ENCODE measurements at places on chromosomes 1 and 21. TPM values are rescaled to one million over a fixed set of nuclear protein-coding genes. Genes with fewer than 3 reads are reported as not detected.

DNA sequence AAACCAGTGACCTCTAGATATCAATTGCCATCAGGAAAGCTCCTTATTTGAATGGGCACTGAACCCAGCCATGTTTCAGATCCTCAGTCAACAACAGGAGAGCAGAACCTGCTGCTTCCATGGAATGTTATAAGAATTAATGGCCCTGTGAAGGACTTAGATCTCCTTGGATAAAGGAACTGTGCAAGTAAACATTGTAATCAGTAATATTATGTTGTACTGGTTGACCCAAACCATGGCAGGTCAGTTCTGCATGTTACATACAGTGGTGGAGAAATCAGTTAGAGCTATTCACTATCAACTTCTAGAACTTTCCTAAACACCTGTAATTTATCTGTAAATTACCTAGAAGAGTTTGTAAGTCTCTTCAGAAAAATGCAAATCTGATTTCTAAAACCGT, 11.2 kb upstream of the CLDN8 start:
- no peak for DNase-seq

DNA sequence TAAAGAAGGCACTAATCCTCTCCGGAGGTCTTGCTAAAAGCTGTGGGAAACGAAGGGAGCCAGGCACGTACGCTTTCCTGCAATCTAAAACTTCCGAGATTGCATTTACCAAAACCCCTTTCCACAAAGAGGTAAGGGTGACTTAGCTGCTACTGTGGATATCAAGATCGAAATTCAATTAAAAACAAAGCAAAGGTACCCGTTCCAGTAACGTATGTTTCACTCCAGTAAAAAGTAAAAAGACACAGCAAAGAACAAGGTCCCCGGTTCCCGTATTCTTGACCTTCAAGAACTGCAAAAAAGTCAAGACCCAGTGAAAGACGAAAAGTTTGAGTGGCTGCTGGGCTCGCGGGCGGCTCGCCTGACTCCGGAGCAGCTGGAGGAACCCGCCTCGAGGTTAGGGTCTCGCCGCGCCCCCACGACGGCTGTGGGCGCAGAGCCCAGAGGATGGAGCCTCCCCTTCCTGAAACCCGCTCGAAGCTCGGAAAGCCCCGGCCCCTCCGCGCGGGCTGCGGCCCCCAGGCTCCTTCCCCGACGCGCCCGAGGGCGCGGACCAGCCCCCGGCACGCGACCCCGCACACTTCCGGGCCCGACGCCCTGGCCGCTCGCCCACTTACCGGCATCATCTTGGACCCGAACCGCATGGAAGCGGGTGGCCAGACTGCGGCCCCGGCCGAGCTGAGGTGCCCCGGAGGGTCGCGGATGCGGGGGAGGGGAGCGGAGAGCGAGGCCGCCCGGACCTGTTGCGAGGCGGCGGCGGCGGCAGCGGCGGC, 524 bp downstream of the TP53BP2 start:
- DNase-seq = peak; percentile 82

DNA sequence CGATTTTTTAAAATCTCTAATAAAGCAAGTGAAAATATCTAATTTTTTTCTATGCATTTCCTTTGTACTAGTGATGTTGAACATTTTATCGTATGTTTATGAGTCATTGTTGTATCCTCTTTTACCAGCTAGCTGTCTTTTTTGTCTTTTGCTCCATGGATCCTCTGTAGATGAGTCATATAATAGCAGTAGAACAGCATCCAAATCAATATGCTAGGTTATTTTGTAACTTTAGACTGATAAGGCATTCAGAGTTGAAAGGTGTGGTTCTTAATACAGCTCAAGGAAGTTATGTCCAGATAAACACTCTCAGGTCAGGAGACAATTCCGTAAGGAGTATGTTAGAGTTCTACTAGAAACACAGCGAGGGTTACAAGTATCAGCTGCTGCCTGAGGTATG, 31.9 kb downstream of the MAP10 start:
- DNase-seq = no peak

DNA sequence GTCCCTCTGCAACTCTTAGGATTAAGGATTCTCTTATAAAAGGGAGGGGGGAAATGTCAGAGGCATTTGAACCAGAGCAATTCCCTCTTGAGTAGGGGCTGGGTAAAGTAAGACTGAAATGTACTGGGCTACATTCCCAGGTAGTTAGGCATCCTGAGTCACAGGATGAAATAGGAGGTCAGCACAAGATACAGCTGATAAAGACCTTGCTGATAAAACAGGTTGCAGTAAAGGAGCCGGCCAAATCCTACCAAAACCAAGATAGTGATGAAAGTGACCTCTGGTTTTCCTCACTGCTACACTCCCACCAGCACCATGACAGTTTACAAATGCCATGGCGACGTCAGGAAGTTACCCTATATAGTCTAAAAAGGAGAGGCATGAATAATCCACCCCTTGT, 14.3 kb upstream of the COX20 start:
- DNase-seq = no peak

- peak; percentile 56 for DNase-seq
Measured at GRCh38 chr1:62528015-62528414, 69.3 kb upstream of the ANGPTL3 start.

- no peak for DNase-seq
Measured at GRCh38 chr21:14797543-14797942, 251.4 kb upstream of the SAMSN1 start.

DNA sequence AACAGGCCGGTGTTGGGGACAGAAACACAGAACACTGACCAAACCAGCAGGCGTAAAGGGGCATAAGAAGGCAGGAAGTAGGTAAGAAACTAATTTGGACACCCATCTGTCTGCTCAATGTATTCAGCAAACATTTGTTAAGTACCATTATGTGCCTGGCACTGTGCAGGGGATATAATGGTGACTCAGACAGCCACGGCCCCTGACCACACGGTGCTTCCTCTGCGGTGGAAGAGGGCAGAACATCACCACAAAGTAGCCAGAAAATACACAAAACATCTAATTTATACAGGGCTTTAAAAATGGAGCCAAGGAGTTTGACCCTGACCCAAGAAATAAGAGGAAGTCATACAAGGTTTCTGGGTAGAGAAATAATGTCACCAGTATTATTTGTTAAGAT, 12.9 kb downstream of the DNAJC11 start:
- DNase-seq = no peak

GRCh38 chr1:203048086-203048485, 21.8 kb downstream of the PPFIA4 start:
- no peak for DNase-seq

GRCh38 chr1:54754486-54755285, 9.6 kb downstream of the PARS2 start:
- DNase-seq = no peak

GRCh38 chr1:247919952-247920351, at the start of gene OR2T8:
TSS of gene OR2T8 (plus strand) at chr1:247920252. CDS start at chr1:247921018, 766 bp downstream.
- DNase-seq = no peak

- DNase-seq = no peak
Measured at GRCh38 chr1:215416497-215416896, 150.6 kb upstream of the KCTD3 start.

TCEA3 gene
- 73.6 TPM for total RNA-seq

SLC39A1 gene
- total RNA-seq = 48.9 TPM

PAPPA2 gene
- 0.35 TPM for total RNA-seq

FOXO6 gene
- total RNA-seq = 4.5 TPM

Measured in Right ventricle myocardium inferior (tissue), 1 donor.